ENCODE measurements at places on chromosomes 6 and 20.

GRCh38 chr6:6218759-6219085 is 101.7 kb downstream of the F13A1 start:
- no peak for DNase-seq

DNA sequence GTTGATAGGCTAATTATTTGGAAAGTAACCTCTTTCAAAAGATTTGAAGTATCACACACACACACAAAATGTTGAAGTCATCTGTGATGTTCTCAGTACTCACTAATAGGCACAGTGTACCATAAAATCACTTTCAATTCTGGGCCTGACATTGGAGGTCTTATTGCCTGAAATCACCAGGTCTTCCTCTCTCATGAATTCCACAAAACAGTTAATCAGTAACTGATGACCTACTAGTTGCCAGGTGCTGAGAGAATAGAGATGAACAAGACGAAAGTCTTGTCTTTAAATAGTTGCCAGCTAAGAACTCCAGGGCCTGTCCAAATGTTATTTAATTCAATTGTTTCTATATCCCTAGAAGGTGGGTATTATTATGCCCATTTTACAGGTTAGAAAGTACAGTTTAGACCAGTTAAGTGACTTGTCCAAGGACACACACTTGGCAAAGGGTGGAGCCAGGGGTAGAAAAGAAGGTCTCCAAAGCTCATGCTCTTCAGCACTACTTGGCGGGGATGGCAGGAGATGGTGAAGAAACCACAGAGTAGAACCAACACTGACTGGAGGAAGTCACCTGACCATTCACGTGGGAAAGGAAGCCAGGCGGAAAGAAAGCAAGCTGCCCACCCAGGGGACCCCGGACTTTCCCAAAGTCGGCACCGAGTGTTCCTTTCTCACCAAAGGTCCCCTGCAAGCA is 116.4 kb downstream of the KIF6 start:
- DNase-seq = no peak

GRCh38 chr6:12265791-12266190 is 24.4 kb upstream of the EDN1 start:
- DNase-seq = no peak

GRCh38 chr20:37543828-37544227 is 16.2 kb upstream of the BLCAP start:
- DNase-seq = no peak

DNA sequence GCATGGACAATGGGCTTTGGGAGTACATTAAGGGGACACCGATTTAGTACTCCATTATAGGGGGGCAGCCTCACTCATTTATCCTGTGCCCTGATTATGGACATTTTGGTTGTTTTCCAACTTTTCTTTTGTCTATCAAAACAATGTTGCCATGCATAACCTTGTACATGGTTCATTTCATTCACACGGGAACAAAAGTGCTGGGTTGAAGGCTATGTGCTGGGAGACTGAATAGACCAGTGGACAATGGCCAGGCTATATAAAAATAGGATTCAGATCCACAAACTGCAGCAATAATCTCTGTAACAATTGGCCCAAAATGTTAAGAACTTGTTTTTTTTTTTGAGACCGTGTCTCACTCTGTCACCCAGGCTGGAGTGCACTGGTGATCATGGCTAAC is 100.7 kb upstream of the GMDS start:
- no peak for DNase-seq

DNA sequence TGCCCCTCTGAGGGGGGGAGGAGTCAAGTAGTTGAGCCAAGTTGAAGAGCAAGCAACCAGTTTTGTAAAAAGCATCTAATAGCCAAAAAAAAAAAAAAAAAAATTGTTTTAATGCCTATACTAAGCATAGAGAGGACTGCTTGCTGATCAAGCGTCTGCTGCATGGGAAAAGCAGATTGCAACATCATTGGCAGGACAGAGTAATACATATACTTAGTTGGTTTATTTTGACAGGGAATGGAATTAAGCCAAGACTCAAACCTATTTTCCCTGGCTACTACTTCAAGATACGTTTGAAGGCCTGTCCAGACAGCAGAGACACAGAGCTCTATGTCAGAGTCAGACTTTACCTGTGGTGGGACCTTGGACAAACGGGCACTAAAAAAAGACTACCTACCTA is 120.5 kb downstream of the RTN4IP1 start:
- no peak for DNase-seq

GRCh38 chr6:113365191-113365590 is 492.0 kb upstream of the MARCKS start:
- DNase-seq = no peak

DNA sequence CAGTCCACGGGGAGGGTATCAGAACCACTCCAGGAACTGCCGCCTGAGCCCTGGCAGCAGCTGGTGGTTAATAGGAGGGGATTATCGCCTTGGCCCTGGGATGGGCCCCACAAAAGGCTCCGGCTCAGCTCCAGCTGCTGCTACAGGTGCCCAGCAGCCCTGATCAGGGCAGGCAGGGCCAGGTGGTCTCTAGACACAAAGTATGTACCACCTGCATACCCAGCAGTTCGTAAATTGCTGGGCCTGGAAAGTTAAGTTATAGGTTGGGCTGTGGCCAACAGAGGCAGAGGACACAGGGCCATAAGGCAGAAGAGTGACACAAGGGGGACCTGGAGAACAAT is 35.1 kb downstream of the RRBP1 start:
- no peak for DNase-seq

DNA sequence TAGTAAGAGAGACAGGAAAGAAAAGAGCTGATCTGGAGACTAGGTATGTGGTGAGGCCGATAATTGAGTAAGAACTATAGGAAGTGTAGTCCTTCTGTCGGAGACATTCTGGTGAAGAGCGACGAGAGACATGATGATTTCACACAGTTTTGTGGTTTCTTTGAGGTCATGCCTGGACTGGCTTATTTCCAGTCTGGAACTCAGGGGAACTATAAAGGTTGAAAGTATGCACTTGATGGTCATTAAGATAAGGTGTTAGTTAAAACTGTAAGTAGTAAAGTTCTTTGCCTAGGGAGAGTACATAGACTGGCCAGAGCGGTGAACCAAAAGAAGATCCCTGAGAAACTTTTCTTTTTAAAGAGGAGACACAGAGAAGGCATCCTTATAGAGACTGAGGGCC is 68.8 kb downstream of the RFX6 start:
- no peak for DNase-seq

DNA sequence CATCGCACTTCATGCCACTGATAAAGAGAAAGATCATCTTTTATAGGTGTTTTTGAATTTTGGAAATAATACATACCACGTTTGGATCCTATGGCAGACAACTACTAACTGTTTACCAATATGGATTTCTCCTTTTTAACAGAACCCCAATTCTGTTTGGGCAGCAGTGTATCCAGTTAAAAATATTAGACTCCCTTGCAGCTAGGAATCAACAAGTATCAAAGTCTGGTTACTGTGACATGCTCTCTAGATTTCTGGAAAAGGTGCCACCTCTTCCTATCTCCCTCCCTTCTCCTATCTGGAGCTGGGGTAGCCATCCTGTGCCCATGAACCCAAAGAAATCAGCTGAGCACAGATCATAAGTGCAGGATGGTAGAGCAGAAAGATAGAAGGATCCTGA is 54.1 kb upstream of the DTNBP1 start:
- DNase-seq = no peak

DNA sequence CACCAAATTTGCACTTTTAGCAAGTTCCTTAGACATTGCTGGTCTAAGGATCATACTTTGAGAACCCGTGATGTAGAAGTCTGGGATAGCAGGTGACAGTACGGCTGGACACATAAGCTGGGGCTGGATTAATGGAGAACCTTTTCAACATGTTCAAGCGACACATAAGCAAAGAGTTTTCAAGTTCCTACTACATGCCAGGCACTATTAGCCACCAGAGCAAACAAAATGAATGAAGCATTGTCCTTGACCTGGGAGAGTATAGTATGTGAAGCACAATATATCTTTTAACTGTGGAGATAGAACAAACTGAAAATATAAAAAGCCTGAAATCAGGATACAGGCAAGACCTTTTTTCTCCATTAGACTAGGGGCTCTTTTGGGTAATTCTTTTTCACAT is 102.9 kb downstream of the ADGRG6 start:
- DNase-seq = no peak

GRCh38 chr6:13741365-13741764 is 29.7 kb upstream of the RANBP9 start:
- no peak for DNase-seq

- no peak for DNase-seq
Observed at GRCh38 chr20:44151621-44152416, 35.2 kb downstream of the JPH2 start.
